NCI-H774 (cell line): ENCODE measurements at places on chromosomes 12 and 14.

DNA sequence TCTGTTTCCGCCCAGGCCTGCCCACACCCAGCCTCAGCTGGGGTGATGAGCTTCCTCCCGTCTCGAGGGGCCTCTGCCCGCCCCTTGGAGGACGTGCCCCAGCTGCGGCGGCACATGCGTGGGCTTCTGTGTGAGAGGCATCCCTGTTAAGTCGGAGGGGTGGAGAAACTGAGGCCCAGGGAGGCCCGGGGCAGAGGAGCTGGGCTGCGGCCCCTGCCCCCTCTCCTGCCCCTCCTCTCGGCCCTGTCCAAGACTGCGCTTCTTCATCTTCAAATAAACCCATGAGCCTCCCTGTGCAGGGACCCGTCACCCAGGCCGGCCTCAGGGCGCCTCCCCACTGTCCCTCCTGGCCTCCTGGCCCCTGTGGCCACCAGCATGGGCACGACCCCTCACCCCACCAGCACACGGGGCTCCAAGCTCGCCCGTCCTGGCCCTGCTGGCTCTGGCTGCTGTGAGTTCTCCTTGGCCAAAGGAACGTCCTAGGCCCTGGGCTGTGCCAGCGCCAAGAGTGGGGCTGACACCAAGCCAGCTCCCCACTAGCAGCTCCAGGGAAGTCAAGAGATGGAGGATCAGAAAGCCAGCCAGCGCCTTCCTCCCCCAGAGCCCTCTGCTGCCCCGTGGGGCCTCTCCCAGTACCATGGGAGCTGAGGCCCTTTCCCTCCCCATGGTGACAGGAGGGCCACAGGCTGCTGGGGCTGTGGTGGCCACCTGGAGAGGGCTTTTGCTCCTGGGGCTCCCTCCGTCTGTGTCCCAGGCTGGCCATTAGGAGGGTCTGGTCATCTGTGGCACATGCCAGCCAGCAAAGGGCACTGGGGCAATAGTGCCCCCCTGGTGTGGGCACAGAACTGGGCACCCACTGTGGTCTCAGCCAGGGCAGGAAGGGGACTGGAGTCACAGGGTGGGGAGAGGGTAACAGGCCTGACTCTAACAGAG lies 180.4 kb downstream of the KIF26A start:
- no peak for DNase-seq

DNA sequence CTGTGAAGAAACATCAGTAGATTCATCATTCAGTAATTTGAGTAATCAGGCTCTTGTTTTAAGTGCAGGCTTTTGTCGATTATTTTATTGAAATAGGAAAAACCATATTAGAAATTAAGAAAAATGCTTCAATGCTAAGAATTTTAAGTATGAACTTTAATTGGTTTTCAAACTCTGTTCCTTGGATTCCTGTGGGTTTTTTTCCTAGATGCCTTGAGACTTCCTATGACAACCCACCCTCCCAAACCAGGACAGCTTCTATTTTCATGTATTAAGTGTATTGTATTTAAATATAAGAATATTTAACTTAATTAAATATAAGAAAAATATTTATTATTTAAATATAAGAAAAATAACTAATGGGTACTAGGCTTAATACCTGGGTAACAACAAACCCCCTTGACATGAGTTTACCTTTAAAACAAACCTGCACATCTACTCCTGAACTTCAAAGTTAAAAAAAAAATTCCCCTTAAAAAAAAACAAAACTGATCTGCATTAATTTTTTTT lies 3.0 kb downstream of the ARHGAP5 start:
- no peak for DNase-seq

DNA sequence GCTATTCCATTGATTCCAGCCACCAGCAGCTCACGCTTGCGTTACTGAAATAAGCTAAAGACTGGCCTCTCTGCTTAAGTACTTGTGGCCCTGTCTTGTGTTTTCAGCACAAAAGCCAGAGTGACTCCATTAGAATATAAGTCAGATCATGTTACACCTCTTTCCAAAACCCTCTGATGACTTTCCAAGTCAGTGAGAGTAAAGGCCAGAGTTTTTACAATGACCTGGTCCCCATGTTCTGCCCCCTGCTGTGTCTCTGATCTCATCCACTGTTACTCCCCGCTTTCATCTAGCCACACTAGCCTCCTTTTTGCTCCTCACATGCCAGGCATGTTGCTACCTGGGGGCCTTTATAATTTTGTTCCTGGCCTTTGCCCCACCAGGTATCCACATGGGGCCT lies 6.9 kb upstream of the CKAP4 start:
- DNase-seq: no peak

DNA sequence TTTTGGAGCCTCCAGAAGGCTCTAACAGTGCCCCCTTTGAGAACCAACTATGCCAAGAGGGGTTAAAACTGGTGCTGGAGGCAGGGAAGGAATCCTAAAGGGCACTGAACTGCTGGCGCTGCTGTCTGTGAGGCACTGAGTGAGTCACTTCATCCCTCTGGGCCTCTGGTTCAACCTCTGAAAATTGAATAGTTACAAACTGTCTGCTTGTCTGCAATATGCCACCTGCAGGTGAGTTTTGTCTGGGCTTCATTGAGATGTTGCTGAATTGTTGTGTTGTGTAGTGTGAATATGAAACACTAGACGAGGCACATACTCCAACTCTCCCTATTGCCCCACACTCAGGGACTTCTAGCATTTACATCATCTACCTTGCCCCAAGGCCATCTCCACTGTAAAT lies 68.0 kb downstream of the GRIN2B start:
- DNase-seq: no peak

DNA sequence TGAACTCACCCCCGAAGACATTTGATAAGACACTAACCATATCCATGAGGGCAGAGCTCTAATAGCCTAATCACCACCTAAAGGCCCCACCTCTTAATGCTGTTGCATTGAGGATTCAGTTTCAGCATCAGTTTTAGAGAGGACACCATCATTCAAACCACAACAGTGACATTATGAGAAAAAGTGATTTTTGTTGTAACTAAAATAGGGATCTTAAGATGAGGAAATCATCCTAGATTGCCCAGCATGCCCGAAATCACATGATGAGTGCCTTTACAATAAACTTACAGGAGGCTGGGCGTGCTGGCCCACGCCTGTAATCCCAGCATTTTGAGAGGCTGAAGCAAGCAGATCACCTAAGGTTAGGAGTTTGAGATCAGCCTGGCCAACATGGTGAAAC lies 9.7 kb upstream of the GLT1D1 start:
- no peak for DNase-seq

DNA sequence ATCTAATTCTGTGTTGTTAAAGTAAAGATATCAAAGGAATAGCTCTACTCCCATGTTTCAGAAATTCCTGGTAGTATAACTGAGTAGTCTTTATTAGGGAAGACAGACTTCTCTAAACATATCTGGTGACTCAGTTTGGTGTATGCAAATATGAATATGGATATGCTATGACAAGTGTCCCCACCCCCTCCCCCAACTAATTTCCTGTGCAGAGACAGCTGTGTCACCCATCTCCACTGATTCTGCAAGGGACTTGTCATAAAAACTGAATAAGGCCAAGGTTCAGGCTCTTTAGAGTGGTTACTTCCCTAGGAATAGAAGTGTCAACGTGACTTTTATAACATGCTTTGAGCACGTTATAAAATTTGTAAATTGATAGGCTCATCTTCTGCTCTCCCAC lies 429.1 kb downstream of the DAD1 start:
- no peak for DNase-seq

- no peak for DNase-seq
Observed at GRCh38 chr12:96120359-96121100, 73.6 kb upstream of the ELK3 start.

GRCh38 chr12:22993609-22994315 lies 368.8 kb downstream of the ETNK1 start:
- no peak for DNase-seq

- DNase-seq: no peak
Observed at GRCh38 chr12:45695035-45695434, 34.5 kb upstream of the ARID2 start.

GRCh38 chr14:50854521-50854920 lies 17.3 kb upstream of the ABHD12B start:
- DNase-seq: no peak

- DNase-seq: no peak
Observed at GRCh38 chr14:58249611-58250010, 5.0 kb downstream of the PSMA3 start.

DNA sequence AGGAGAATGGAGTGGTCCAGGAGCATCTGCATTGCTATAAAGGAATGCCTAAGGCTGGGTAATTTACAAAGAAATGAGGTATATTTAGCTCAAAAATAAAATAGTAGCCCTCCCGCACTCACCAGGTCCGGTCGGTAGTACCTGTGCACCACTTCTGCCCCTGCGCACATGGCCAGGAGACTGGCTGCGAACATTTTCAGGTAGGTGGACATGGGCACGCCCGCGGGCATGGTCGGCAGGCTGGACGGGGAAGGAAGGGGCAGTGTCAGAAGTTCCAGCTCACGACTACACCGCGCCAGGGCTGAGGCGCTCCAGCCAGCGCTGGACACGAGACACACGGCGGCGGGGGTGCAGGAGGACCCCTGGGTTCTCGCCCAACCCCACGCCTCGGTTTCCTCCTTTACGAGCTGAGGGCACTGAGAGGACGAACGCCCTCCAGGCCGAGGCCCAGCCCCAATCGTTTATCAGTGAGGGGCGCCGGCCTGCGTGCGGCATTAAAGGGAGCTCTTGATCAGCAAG lies 9.1 kb upstream of the TDG start:
- DNase-seq: peak; percentile 51

GRCh38 chr12:115257791-115258190 lies 573.8 kb upstream of the TBX3 start:
- DNase-seq: no peak
